NCI-H1417 treated with DMSO at 0.1 percent for 48 hours (cell line): ENCODE measurements at places on chromosomes 7 and 10.

DNA sequence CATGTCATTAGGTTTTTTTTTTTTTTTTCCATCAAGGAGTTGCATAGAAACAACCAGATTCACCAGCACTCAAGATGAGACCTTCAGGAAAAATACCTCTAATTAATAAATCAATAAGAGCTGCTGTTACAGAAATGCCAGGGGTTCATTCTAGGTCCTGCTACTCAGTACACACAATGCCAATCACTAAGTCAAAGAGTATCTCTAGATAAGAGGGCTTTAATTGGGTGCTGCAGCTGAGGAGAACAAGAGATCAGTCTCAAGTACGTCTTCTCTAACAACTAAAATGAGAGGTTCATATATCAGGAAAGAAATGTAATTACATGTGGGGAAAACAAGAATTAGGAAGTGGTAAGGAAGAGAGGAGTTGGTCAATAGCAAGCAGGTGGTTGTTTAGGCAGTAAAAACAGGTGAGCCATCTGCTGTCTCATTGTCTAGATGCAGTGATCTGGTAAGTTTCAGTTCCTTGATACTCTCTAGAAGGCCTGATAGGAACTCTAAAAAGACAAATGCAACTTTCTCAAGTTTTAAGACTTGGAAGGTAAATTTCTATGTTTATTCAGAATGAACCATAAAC lies 272.9 kb upstream of the ZWINT start:
- peak; percentile 53 for DNase-seq

GRCh38 chr10:60883187-60883586 lies 60.8 kb downstream of the RHOBTB1 start:
- no peak for DNase-seq

- DNase-seq = no peak
These were observed 4.4 kb upstream of the CUZD1 start for GRCh38 chr10:122849900-122850605.

DNA sequence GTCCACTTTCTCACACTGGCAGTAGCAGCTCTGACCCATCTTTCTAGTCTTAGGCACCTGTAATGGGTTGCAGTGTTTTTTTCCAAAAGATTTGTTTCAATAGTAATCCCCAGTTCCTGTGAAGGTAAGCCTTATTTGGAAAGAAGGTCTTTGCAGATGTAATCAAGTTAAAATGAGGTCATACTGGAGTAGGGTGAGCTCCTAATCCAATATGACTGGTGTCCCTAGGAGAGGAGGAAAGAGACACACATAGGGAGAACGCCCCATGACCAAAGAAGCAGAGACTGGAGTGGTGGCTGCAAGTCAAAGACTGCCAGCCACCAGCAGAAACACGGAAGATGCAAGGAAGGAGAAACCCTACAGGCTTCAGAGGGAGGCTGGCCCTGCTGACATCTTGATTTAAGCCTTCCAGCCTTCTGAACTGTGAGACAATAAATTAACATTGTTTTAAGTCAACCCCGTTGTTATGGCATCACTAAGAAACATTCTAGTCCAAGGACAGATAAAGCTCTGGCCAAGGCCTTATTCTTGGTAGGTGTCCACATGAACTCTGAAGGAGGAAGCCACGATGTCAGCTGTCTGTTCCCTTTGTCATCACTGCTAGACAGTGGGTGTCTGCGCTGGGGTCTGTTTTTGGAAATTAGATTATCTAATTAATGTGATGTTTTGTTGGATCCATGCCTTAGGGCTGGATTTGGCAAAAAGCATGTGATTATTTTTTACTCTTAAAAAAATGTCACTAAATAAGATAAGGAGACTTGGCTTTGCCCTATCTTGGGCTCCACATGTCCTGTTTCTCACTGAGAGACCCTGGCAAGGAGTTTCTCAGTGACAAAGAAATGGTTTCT lies 214.9 kb downstream of the KCNMA1 start:
- no peak for DNase-seq

DNA sequence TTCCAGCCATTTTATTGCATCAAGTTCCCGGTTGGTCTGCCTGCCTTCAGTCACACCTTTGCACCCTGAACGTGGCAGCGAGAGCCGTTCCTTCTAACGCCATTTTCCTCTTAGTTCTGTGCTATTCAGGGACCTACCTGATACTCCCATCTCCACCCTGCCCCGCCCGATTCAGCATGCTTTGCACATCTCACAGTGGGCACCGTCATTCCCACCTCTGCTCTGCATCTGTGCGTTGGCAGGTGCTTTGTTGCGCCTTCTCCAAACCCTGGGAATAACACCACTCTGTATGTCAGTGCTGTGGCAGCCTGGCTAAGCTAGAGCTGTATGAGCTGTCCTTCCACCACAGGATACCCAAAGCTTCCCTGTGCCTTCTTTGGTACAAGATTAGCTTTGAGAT lies 96.8 kb downstream of the ACTR3B start:
- no peak for DNase-seq

DNA sequence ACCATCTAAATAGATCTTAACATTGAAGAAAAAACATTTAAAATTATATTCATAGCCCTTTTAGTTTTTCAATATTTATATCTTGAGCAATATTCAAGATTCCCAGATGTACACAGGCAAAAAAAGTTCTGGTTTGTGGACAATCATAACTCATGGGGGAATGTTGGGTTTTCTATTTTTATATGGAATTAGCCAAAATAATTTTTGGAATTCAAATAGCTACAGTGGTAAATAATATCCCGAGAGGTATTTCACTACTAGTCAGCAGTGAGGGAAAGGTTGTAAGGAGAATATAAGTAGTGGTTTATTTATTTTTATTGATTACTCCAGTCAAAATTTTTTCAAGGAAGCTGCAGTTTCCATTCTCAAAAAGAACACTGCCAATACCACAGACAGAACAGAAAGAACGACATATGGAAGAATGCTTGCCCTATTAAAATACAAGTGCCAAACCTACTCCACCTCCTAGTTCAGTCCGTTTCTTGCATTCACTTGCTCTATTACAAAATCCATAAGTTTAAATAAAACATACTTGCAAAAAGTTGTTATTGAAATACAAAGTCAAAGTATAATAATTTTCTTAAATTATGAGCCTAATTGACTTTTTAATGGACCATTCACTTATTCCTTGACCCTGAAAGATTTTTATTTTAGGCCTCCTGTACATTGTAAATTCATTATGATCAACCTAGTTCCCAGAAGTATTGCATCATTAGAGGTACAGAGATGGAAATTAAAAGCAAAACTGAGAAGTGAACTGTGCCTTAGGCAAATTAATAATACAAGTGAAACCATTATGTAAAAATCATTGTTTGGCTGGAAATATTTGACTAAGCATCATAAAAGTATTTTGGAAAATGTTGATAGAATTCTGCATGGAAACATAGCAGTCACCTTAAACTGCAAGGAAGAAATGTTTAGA lies 533.2 kb downstream of the PARD3 start:
- DNase-seq = no peak

- no peak for DNase-seq
These were observed 16.4 kb upstream of the RUFY2 start for GRCh38 chr10:68423522-68423921.

DNA sequence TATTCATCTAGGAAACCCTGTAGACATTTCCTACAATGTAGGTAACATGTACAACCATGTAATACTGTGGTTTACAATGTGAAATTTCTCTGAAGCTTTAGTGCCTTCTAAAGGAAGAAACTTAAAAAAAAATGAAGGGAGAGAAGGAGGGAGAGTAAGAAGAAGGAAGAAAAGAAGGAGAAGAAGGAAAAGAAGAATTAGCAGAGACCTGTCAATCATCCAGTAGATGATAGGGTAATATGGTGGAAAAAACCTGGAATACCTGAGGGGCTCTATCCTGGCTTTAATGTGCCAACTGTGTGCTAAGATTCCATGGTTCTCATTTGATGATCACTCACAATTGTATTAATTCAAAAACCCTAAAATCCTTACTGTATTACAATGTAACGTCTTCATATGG lies 2.6 kb upstream of the LRRN3 start:
- no peak for DNase-seq
